ENCODE measurements at places on chromosomes 16 and 17. TPM values are rescaled to one million over a fixed set of nuclear protein-coding genes. Genes with fewer than 3 reads are reported as not detected.
A peak's percentile ranks its signal among the peaks of the same experiment; 100 is the strongest.

Gene QPRT
- 4.5 TPM for total RNA-seq

- DNase-seq, result peak; percentile 84
Measured at GRCh38 chr16:30984669-30985400, at the start of gene HSD3B7. Gene HSD3B7, plus strand, starts transcription at chr16:30985207. Its CDS starts 452 bp downstream, at chr16:30985659.

DNA sequence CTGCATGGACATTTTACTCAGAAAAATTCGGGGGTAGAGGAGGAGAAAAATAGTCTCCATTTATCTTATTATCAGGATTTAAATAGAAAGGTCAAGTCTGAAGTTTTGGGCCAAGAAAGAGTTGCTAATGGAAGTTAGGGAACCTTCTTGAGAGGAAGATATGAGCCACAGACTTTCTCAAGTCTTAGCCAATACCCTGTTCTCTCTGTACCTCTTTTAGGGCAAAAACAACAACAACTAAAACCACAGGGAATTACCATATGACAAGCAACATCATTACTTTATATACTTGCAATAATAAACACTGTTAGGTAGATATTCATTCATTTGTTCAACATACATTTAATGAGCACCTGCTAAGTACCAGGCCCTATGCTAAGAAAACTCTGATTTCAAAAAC is 282.2 kb upstream of the CDH5 start:
- no peak for DNase-seq

DNA sequence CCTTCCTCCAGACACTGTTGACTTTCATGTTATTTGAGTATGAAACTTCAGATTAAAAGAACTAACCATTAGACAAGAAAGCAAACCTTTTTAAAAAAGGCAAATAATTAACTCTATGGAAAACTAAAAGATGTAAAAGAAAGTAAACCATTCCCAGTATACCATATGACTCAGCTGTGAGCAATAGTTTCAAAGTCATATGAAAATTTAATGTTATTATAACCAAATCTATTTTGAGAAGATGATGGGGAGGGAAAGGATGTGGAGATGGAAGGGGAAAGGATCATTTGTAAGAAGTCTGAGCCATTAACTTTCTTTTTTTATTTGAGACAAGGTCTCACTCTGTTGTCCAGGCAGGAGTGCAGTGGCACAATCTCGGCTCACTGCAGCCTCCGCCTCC is 131.8 kb downstream of the IRX5 start:
- DNase-seq, result no peak

DNA sequence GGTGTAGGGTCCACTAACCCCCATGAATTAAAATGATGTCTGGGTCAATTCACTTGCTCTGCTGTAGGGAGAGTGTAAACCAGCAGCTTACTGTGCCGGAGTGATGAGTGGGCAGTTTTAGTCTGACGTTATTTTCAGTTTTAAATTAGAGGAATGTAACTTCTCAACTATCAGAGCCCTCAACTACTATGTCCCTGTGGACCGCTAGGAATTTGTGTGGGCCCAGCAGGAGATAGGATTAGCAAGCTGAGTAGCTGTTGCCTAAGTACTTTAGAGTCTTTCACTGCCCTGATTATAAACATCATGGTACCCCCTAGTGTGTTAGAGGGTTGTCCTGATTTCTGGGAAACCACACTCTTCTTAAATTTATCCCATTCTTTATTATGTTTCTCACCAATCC is 11.4 kb downstream of the MARVELD3 start:
- no peak for DNase-seq

Gene CPHXL2
- total RNA-seq, result not detected

Gene ASPA
- total RNA-seq, result 0.34 TPM

DNA sequence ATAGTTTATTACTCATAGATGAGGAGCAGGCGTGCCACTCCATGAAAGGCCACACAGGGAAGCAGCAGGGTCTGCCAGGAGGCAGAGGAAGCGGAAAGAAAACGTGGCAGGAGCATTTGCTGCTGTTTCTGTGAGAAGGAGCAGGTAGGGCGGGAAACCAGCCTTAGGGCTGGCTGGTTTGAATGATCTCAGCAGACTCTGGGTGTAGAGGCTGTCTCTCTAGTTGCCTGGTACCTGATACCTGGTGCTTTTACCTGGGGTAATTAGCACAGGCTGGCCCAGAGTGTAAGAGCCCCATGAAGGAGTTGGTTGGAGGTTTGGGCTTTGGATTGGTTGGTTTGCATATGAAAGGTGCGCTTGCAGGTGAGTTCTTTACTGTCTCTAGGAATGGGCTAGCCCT is 205.0 kb upstream of the CACNG3 start:
- no peak for DNase-seq

GRCh38 chr16:4693956-4694641 is 737 bp downstream of the NUDT16L1 start:
- peak; percentile 45 for DNase-seq

DNA sequence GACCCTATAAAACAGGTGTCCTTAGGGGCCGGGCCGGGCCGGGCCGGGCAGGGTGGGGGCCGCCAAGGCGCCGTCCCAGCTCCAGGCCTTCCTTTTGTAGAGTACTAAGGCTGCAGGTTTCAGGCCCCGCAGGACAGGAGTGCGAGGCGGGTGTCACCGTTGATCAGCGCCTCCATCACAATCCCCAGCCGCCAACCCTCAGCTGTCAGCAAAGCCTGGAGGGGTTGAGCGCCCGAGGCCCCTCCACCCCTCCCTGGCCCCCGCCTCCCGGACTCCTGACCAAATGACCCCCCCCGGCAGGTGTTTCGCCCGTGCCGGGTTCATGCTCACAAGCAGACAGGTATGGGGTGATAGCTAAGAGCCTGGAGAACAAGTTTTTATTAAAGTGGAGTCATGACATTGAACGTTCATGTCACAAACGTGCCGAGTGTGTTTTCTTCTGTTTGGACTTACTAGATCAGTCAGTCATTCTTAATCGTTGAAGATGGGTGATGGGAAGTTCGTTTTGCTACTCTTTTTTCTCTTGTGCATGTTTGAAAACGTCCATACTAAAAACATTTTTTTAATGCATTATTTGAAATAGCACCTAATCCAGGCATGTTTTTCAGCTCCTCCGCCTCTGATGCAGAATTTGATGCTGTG is 534 bp downstream of the ARL2BP start:
- no peak for DNase-seq

GRCh38 chr16:59170099-59170712 is 436.1 kb upstream of the GOT2 start:
- DNase-seq, result no peak

- no peak for DNase-seq
Measured at GRCh38 chr16:65975049-65975708, 391.3 kb upstream of the CDH5 start.

Gene ACSM5
- not detected for total RNA-seq

DNA sequence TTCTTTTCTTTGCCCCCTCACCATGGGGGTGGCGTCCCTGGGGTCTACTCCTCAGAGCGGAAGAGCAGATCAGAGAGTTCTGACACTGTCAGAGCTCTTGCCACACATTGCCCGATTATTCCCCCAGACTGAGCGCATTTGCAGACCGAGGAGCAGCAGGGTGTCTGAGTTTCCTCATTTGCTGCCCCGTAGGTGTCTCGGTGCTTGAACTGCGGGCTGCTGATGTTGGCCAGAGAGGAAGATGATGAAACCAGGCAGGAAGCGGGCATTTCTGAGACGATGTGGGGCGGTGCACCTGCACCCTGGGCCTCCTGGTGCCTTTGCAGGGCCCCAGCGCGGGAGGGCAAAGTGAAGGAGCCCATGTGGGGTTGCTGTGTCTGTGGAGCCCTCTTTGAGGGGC is 55.2 kb downstream of the ARSG start:
- DNase-seq, result peak; percentile 88

Gene HAP1
- 0.21 TPM for total RNA-seq

Gene RFNG
- total RNA-seq, result 42.2 TPM

DNA sequence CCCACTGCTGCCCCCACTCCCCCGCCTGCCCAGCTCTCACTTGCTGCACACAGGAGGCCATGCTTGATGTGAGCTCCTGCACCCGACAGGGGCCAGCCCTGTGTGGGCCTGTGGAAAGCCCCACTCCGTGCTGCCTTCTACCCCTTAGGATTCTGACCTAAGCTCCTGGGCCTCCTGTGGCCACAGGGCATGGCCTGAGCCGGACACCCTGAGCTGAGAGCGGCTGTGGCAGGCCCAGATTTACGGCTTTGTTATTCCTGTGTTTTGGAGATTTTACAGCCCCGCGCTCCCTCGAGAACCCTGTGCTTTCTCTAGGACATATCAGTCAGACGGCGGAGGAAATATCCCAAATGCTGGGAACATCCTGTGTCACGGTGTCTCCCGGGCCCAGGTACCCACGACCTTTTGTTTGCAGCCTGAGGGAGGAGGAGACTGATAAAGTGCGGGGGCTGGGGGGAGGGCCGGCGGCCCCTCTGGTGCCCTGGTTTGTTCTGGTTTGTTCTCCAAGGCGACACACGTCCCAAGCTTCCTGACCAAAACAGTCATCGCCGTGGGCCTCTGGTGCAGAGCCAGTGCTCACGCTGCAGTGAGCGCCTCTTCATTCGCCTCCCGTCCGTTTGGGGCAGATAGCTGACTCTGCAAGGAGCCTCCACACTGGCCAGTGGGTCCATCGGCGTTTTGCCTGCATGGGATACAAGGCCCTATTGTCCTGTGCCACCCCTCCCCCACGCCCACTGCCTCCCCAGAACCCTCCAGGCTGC is 363.4 kb downstream of the C16orf95 start:
- DNase-seq, result no peak

Gene PABPN1L
- not detected for total RNA-seq

- DNase-seq, result no peak
Measured at GRCh38 chr16:66856184-66856730, 12.0 kb downstream of the CA7 start.

GRCh38 chr17:17874478-17874877 is 37.7 kb upstream of the SREBF1 start:
- no peak for DNase-seq

DNA sequence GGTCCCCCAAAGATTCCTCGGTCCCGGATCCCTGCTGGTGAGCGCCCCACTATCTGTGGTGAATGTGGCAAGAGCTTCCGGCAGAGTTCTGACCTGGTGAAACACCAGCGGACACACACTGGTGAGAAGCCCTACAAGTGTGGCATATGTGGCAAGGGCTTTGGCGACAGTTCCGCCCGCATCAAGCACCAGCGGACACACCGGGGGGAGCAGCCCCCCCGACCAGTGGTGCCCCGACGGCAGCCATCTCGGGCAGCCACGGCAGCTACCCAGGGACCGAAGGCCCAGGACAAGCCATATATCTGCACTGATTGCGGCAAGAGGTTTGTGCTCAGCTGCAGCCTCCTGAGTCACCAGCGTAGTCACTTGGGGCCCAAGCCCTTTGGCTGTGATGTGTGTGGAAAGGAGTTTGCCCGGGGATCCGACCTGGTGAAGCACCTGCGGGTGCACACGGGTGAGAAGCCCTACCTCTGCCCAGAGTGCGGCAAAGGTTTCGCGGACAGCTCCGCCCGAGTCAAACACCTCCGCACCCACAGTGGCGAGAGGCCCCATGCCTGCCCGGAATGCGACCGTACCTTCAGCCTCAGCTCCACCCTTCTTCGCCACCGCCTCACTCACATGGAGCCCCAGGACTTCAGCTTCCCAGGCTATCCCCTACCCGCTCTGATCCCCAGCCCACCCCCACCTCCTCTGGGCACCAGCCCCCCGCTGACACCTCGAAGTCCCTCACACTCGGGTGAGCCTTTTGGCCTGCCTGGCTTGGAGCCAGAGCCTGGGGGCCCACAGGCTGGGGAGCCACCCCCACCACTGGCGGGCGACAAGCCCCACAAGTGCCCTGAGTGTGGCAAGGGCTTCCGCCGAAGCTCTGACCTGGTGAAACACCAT is 2.8 kb downstream of the ZNF48 start:
- DNase-seq, result no peak

- no peak for DNase-seq
Measured at GRCh38 chr17:69696650-69697049, 282.2 kb downstream of the MAP2K6 start.

Gene GPR179
- 0.09 TPM for total RNA-seq

DNA sequence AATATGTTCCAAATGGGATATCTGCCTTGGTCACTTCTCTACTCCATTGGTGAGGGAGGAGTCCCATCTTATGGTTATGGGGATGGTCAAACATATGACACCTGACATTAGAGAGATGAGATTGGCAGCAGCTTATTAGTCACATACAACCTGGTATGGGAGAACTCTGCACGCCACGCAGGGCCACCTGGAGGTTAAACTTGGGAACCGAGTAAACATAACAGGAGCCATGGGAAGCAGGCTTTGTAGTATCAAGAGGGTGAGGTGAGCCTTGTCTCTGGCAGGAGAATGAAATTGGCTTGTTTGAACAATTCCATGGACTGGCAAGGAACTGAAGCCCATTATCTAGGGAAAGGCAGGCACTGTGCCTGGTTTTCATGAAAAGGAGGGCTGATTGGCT is 238.7 kb upstream of the ELAC2 start:
- no peak for DNase-seq

- no peak for DNase-seq
Measured at GRCh38 chr17:72693151-72693878, 399.2 kb downstream of the SLC39A11 start.

Gene RCVRN
- total RNA-seq, result not detected

Gene TM4SF5
- not detected for total RNA-seq

DNA sequence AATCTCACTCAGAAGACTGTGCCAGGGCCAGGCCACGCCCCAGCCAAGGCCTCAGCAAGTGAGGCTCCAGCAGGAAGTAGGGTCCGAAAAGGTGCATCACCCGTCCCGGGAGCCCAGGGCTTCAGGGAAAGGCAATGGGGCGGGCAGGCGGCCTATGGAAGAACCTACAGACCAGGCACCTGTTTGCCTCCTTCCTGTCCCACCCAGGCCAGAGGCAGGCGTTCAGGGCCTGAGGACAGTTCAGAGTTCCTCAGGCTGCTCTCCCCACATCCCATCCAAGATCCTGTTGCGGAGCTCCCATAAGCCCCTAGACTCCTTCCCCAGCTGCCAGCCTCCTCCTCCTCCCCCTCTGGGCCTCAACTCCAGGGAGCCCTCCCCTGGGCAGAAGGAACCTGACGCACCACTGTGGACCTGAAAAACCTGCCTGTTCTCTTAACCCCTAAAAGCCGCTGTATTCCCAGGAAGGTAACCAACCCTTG is 2.3 kb downstream of the CLUH start:
- no peak for DNase-seq

GRCh38 chr16:4376126-4376892 is 4.7 kb downstream of the VASN start:
- no peak for DNase-seq

Gene SNX20
- total RNA-seq, result 49.9 TPM

GRCh38 chr16:89863741-89864526 is 9.5 kb upstream of the TCF25 start:
- DNase-seq, result peak; percentile 25

GRCh38 chr17:57599271-57600045 is 145.6 kb downstream of the CCDC182 start:
- DNase-seq, result peak; percentile 56

DNA sequence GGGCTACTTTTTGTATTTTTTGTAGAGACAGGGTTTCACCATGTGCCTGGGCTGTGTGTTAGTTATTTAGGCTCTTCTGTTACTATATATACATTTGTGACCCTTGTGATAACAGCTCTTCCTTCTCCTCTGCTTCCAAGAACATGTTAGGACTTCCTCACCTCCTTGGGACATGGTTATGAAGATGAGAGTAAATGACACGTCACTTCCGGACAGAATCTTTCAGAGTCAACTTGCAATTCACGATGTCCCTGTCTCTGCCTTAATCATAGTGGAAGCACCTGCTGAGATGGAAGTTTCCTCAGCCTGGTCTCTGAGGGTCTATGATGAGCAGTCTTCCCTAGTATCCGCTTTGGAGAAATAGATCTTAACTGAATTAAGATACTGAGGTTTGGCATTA is 42.9 kb downstream of the CCDC42 start:
- DNase-seq, result no peak

Gene KDM8
- total RNA-seq, result 12.8 TPM

GRCh38 chr17:73914536-73915274 is 270.5 kb upstream of the SDK2 start:
- no peak for DNase-seq

- no peak for DNase-seq
Measured at GRCh38 chr16:56743840-56744239, 13.9 kb downstream of the NUP93 start.
